Left ventricle myocardium inferior (tissue), 1 donor: ENCODE measurements at places on chromosomes 2 and 18.

GRCh38 chr18:55149994-55150393 lies 190.7 kb upstream of the CCDC68 start:
- DNase-seq: no peak

GRCh38 chr2:70753902-70754301 lies 14.1 kb downstream of the ADD2 start:
- DNase-seq: no peak

DNA sequence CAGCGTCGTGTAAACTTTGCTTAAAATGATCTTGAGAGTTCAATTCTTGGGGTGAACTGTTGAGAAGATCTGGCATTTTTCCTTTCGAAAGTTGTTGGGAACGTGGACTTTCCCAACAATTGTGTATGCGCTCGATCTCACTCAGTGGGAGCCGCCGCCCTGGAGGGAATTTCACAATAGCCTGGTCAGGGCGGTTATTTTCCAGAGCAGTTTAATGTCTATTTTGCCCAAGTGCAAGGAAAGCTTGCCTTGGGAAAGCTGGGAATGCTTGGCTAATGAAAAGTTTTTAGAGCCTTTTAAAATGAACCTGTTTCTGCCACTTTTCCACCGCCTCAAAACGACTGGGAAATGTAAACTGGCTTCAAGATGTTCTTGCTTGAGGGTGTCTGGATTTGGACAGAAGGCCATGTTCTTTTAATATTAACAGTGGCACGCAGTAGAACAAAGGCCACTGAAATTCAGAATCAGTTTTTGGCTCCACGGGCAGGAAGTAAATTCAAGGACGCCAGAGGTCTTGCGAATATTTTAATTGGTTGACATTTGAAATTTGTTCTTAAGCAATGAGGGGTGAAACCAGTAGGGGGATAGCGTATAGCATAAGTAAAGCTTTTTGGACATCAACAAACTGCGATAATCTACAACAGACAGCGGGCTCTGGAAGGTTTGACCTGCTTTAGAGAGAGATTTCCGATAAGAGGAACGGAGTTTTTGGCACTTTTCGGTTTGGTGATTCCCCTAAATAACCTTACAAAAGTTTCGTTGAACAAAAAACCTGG lies 1.2 kb downstream of the CFLAR start:
- peak; percentile 77 for DNase-seq

DNA sequence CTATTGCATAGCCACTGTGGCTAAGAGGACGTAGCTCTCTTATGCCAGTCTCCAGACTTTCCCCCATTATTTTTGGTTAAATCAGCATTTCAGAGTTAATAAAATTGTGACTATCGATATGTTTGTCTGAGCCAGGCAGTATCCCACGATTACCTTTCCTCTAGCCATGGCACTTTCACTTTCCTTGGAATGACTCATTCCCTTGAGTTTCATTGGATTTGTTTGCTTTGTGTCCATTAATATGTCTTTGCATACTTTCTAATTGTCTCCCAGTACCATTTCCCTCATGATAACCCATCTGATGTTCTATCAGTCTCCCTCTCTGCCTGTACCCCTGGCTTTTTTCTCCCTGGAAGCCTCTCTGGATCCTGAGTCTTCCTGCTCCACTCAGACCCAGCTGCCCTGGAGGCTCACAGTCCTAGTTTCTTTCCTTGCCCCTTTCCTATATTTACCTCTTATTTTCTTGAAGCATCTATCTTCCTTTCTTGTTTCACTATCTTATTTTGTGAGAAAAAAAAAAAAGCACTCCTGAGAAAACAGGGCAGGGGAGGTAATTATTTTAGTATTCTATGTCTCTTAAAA lies 126.1 kb downstream of the MTX2 start:
- DNase-seq: no peak

- DNase-seq: no peak
Measured at GRCh38 chr2:28427741-28428415, 35.2 kb downstream of the FOSL2 start.

DNA sequence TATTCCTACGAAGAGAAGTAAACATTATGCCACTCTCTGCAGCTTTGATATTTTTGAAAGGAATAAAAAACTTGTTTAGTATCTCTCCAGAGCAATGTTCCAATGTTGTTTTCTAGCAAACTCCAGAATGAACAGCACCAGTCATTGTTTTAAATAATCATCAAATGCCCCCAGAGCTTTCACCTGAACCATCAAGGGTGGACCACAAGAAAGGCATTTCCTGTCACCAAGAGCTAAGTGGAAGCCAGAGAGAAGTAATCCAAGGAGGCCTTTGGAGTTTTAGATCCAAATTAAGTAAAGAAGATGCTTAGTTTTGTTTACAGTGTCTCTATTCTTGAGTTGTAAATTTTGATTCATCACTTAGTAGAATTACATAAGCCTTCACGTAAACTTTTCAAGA lies 559.0 kb downstream of the ARHGAP15 start:
- DNase-seq: no peak

DNA sequence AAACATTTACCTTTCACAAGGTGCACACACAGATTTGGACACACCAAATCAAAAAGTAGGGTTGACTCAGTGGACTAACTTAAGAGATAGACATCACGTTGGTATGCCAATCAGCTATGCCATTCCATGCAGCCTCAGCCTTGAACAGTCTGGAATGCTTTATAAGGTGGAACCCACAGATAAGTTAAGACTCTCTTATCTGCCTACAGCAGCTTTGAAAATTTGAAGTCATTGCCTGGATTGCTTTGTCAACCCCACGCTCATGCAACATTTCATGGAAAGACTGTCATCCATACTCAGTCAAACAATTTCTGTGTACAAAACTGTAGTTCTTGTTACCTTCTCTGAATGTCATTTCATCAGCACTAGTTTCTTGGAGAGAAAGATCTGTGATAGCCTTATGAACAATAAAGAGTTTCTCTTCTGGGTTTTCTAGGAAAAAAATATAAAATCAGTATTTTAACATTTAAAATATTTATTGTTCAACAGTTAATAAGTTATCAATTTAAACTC lies 1.2 kb downstream of the ERMN start:
- DNase-seq: no peak

DNA sequence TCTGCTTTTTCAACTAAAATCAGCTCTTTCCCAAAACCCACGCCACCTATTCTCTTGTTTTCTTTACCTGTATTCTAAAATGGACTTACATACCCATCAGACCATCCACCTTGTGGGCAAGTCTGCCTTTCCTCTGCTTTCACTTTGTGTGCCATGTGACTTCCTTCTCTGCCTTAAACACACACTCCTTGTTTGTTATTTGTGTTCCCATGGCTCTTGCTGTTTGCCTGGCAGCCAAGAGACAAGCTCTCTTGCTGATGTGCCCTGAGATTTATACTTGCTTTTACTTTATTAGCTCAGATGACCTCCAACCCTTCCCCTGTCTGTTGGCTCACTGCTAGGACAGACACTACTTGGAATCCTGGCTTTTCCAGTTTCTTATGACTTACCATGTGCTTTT lies 309.7 kb upstream of the LRRTM4 start:
- DNase-seq: no peak

- no peak for DNase-seq
Measured at GRCh38 chr2:119198240-119198840, 25.3 kb upstream of the STEAP3 start.

DNA sequence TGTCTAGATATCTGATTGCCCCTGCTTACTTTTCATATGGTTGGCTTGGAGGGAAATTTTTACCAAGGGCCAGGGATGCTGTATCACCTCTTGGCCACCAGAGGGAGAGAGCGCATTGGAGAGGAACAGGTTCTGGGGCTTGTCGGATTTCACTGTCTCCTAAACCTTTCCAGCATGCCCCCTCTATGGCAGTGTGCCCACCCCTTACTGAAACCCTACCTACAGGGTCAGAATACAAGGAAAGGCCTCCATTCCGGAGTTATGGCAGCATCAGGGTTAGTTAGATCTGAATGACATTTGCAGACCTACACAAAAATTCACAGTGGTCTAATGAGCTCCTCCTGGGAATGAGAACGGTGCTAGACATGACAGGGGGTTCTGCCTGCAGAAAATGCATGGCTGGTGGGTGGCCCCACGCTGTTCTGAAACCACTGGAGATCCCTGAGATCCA lies 5.8 kb downstream of the SLC14A2 start:
- no peak for DNase-seq

DNA sequence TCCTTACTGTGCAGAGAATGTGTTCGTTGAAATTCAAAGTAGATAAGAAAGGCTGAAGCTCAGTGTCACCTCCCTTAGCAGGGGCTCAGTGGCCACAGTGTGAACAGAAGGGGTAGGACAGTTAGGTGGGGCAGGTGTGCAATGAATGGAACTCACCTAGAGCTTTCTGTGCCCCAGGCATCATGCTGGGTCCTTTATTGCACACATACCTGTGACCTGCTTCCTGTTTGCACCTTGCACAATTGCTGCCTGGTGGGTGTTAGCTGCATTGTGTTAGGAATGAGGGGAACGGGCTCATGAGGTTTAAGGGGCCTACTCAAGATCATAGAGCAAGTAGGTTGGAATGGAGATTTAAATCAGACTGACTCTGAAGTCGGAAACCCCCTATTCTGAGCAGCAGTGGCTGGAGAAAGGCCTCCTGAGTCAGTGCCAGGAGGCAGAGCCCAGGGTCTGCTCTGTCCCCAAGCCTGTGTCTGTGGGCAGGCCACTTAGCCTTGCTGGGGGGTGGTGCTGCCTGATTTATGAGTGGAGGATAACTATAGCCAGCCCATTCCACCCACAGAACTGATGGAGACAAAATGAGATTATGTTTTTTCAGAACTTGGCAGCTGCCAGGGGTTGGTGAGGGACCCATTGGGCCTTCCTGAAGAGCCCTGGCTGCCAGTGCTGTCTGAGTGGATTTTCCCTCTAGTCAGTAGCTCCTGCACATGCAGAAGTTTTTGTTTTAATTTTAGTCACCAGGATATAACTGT lies 76.2 kb downstream of the NPAS2 start:
- DNase-seq: no peak
